ENCODE measurements at places on chromosomes 16 and 17.

DNA sequence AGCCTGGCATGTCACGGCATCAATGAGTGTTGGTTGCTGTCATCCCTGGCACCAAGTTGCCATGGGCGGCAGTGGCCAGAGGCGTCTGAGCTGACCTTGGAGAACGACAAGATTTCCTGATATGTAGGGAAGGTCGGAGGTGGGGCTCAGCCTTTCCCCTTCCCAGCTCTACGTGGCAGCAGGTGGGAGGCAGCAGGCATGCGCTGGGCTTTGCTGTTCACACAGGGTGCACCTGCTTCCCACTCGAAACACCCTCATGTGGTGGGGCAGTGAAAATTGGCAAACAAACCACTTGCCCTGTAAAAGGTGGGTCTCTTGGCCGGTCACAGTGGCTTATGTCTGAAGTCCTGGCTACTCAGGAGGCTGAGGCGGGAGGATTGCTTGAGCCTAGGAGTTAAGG, 12.3 kb upstream of the TFAP4 start:
- DNase-seq = no peak

DNA sequence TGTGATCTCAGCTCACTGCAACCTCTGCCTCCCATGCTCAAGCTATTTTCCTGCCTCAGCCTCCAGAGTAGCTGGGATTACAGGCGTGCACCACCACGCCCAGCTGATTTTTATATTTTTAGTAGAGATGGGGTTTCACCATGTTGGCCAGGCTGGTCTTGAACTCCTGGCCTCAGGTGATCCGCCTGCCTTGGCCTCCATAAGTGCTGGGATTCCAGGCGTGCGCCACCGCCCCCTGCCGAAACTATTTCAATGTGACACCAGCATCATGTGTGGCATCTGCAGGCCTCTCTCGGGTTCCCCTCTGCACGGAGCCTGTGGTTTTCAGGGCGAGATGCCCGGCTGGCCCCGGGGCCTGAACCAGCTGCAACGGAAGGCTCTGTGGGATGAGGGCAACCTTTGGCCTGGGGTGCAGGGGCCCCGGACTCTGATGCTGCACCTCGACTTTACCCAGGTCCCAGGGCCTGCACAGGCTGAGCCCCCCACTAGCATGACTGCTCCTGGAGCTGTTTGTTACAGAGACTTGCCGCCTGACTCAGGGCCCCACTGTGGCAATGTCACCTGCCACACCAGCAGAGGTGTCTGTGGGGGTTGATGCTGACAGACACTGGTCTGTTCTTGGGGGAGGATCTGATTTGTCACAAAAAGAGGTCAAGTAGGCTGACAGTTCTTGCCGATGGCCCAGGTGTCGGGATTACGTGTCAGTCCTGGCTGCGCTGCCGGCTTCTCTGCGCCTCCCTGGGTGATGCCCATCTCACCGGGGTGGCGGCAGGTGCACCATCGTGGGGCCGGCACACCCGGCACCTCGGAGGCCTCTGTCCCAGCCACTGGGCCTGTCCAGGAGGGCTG, 8.6 kb upstream of the TEX19 start:
- DNase-seq = no peak

DNA sequence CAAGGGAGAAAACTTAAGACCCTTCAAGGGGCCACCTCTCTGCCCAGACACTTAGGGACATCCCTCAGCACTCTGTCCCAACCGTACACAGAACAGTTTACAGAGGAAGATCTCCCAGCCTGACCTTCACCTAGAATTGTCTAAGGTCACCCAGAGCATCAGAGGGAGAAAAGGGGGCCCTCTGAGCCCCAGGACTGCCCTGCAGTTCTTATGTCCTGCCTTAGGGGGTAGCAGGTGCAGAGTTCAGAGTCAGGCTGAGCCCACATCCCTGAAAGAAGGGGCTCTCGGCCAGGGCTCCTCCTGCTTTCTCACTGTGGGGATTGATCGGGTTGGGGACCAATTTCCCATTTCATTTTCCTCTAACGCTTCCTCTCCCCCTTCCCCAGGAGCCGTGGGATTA, 15.4 kb downstream of the CA4 start:
- no peak for DNase-seq

- peak; percentile 70 for DNase-seq
These were observed 6.2 kb downstream of the ITGAE start for GRCh38 chr17:3794557-3795389.

DNA sequence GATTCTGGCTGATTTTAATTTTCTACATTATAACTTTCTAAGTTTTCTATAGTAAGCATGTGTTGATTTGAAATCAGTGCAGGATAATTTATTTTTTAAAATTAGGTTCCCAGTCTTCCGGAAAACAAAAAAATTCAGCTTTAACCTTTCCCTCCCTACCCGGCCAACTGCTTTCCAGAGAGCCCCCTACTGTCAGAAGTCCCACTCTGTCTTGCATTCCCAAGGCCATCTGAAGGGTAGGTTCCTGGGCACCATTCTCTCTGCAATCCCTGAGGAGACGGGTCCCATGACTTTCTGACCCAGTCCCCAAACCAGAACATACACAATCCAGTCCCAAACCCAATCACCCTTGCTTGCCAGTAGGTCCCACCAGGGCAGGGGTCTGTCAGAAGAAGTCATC, 200.3 kb downstream of the CYLD start:
- no peak for DNase-seq

- no peak for DNase-seq
These were observed at the start of gene HOXB13 for GRCh38 chr17:48728232-48729231. TSS of gene HOXB13 (minus strand) at chr17:48728750. CDS start at chr17:48728593, 157 bp downstream.

DNA sequence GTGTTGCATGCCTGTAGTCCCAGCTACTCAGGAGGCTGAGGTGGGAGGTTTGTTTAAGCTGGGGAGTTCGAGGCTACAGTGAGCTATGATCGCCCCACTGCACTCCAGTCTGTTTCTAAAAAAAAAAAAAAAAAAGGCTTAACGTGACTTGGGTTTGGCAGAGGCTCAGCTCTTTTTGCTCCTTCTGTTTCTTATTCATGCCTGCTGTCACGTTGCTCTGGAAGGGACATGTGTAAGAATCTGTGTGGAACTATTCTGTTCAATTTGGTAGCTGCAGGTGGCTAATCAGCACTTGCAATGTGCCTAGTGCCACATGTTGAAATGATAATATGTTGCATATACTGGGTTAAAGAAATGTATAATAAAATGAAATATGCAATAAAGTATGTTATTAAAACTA, 20.9 kb upstream of the SYT17 start:
- DNase-seq = no peak

GRCh38 chr16:52090080-52090479, 456.9 kb downstream of the TOX3 start:
- DNase-seq = no peak

DNA sequence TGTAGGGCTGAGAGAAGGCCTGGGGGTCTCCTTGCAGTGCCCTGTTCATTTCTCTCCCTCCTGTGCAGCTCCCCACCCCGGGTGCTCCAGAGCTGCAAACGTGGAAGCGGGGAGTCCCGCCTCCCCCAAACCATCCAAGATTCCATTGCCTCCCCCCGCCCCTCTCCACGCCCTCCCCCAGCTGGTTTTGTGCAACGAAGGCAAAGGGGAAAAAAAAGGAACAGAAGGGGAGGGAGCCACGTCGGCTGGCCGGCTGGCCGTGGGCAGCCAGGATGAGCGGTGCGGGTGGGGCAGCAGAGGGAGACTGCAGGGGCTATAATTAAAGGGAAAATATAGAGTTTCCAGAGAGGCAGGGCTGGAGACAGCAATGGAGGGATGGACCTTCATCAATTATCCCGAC, 1.7 kb upstream of the COL1A1 start:
- no peak for DNase-seq

DNA sequence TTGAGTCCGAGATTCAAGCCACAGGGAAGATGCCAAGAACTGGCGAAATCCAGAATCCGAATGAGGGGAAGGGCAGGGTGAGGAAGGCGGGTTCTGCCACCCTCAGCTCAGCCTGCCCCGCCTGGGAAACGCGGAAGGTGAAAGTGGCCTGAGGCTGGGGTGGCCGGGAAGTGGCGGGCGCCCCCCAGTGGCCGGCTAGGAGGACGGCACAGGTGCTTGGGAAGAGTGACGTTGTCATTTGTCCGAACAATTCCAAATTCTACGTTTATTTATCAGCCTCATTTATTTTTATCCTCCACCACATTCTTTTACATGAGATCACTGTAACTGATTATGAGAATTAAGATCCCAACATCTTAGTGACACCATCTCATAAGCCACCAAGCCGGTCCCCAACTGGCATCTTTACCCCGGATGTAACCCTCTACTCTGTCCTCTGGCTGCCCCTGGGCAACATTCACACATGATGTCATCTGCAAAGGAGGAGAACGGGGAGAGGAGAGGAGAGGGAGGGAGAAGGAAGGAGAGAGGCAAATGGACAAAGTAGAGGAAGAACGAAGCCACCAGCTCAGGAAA, 21.3 kb downstream of the SRCIN1 start:
- peak; percentile 39 for DNase-seq

DNA sequence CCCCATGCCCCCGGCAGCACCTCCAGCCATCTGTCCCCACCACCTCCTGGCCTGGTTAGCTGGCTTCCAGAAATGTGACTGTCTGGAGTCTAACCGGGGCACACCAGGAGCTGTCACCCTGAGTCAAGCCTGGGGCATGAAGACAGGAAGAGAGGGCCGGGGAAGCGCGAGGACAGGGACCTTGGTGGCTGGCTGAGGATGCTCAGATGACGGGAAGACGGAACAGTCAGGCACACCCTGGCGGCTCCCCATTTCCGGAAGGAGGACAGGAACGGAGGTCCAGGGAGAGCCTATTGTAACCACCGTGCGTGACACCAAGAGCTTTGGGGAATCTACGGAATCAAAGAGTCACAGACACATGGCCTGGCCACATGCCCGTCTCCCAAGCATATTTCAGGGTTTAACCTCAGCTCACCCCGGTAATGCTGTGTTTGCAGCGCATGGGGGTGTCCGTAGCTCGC, 51.7 kb downstream of the SDK2 start:
- no peak for DNase-seq

DNA sequence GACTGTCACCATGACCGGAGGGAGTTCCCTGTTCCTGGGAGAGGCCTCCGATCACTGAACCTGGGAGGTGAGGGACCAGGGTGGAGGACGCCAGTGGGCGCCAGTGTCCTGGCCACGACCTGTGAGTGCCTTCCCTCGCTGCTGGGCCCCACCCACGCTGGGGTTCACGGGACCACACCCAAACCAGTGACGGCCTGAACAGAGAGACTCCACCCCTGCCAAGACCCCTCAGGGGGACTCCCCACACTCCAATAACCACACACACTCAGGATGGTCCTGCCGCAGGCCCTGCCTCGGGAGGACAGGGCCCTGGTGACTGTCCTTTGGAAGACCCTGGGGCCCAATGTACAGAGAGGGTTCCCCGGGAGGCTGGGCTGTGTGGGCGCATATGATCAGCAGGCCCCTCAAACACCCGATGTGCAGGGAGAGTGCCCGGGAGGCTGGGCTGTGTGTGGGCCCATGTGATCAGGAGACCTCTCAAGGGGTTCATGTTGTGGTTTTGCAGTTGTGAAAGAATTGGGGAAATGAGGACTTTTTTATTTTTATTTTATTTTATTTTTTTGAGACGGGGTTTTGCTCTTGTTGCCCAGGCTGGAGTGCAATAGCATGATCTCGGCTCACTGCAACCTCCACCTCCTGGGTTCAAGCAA, 26.6 kb downstream of the TPSD1 start:
- no peak for DNase-seq

DNA sequence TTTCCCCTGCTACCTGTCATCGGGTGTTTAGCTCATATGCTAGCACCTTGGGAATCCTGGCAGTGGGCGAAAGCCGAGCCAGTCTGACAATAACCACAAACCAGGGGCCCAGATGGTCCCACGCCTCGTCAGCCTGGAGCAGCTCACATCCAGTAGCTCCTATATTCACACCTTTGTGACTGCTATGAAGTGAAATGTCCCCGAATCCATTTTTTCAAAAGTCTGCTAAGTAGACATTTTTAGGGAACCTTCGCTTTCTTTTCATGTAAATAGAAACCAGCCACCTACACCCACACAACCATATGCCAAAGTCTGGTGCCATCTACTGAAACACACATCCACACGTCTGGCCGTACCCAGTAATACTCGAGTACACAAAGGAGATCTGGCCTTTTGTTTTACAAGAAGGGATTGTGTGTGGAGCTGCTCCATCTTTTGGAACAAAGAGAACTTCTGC, 176.8 kb downstream of the SLC39A11 start:
- no peak for DNase-seq

DNA sequence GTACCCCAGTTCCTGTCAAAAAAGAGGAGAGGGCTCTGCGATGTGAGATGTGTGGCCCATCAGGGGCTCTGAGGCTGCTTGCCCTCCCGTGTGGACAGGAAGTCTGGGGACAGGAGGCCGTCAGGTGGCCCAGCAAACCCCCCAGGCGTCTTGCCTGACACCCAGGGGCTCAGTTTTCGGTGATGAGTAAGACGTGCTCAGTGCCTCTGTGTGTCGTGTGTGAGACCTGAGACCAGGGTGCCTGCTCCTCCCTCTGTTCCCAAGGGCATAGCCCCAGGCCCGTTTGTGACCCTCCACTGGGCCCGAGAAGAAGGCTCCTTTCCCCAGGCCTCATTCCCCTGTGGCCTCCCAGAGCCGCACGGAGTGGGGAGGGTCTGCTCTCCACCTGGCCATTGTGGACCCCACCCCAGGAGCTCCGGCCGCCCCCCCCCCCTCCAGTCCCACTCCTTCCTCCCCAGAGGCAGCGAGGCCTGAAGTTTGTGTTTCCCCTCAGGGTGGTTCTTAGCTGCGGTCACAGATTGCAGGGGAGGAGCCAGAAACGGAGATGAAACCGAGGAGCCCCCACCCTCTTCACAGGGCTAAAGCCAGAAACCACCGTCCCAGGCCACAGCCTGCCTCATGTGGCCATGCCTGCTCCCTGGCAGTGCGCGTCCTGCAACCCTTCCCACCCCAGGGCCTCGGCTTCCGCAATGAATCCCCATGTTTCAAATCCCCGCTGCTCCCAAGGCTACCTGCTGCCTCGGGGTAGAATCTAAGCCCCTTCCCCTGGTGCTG, 4.9 kb upstream of the ACTG1 start:
- no peak for DNase-seq

DNA sequence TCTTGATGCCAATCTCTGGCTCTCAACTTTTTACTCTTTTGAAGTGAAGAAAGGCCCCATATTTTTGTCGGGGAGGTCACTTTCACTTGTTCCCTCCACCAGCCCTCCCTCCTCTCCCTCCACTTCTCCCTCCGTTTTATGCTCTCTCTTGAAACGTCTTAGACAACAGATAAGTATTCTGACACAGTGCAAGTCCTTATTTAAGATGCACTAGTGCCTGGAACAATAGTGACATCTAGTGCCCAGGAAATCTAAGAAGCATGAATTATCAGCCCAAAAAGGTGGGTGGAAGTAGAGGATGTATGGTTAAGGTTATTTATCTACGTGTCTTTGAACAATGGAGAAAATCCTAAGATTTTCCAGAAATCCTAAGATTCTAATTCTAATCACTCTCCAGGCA, 17.9 kb downstream of the PSME3IP1 start:
- DNase-seq = peak; percentile 17

- DNase-seq = no peak
These were observed 18.0 kb downstream of the FAM234A start for GRCh38 chr16:252366-253337.

Data from activated gamma-delta T cell treated with anti-CD3 and anti-CD28 coated beads, Interleukin-2, amount 50 U/mL, for 16 hours (primary cell).